ENCODE measurements at places on chromosomes 1 and 21.

- peak; percentile 45 for DNase-seq
Observed at GRCh38 chr1:110203021-110203661, 7.0 kb upstream of the KCNC4 start.

DNA sequence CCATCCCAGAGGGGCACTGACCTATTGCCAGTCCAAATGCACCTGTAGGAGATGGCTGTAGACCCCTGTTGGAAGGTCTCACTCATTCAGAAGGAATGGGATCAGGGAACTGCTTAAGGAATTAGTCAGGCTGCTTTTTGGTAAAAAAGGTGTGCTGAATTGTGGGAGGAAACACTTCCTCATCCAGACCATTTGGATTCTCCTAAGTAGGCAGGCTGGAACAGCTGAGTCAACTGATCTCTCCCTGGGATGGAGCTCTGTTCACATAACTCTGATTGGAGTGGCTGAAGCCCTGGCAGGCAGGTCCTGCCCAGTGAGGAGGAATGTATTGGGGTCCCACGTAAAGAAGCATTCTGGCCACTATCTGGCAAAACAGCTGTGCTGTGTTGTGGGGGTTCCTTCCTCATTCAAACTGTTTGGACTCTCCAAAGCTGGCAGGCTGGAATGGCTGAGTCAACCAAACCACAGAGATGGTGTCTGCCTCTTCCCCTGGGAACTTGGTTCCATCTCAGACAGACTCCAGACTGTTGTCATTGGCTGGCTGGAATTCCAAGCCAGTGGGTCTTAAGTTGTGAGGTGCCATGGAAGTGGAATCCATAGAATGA, 70.7 kb upstream of the PDC start:
- no peak for DNase-seq

- DNase-seq, result no peak
Observed at GRCh38 chr1:41435570-41436178, 48.8 kb downstream of the EDN2 start.

GRCh38 chr1:2054560-2054959, 4.3 kb downstream of the PRKCZ start:
- DNase-seq, result no peak

DNA sequence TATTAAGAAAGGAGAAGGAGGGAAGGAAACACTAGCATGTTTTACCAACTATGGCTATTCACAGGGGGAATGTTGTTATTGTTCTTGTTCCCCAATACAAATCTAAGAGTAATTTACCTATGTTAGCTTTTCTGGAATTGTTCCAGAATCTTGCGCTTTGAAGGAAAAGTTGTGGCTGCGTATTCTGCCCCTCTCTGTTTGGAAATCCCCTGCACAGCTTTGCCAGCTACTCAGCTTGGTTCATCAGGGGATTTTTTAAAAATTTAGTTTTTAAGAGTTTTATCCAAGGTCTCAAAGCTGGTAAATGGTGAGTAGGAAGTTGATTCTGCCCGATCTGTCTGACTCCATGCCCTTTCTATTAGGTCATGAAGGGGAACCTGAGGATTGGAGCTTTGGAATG, 9.5 kb upstream of the IRF6 start:
- no peak for DNase-seq

DNA sequence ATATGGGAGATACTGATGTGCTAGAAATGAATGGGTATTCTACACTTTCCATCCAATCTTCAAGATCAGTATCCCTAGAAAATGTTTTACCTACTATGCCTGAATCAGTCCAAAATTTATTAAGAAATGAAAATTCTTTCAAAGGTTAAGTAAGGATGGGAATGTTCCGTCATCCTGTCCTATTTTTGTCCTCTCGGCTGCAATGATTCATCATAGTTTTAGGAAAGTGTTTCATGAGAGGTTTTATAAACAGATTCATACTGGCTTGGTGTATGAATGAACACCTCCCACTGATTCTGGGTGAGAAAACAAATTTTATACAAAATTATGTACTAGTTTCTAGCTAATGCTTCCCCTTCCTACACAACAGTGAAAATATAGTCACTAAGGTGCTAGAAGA, 504.6 kb upstream of the NR5A2 start:
- DNase-seq, result no peak

GRCh38 chr1:43108080-43108479, 64.0 kb downstream of the EBNA1BP2 start:
- DNase-seq, result no peak

DNA sequence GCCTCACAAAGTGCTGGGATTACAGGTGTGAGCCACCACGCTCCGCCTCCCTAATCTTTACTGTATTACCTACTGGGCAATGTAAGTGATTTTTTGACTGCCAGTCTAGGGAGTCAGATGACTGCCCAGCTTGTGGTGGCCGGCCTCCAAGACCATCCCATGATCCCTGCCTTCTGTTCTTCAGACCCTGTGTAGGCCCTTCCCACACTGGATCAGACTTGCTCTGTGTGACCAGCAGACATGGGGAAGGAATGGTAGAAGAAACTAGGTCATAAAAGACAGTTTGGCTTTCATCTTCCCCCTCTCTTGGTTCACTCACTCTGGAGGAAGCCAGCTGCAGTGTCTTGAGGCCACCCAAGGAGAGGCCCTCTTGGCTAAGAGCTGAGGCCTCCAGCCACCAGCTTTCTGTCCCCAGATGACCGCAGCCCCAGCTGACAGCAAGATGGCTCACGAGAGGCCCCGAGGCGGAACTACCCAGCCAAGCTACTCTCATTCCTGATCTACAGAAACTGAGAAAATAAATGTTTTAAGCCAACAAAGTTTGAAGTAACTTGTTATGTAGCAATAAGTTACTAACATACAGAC, 14.5 kb upstream of the CBR3 start:
- no peak for DNase-seq

DNA sequence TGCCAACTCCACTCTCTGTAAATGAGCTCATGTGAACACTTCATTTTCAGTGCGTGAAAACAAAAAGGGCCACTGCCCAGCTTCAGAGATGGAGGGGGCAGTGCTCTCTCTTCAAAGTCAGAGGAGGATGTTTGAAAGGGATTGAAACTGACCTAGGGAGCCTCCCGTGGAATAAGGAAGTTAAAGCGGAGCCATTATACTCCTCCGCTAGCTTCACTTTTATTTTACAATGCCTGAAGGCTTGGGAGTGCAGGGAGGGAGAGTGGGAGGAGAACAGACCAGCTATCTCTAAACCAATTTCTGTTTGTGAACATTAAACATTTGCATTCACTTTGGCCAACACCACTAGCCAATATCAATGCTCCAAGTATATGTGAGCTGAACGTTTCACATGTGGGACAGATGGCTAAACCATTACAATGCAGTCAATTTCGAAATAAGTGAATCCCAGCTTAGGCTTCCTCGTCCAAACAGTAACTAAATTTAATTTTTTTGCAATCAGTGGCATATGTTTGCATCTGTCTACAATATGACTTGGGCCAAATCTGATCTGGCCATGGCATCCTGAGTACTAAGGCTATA, 126.9 kb downstream of the ESRRG start:
- no peak for DNase-seq

DNA sequence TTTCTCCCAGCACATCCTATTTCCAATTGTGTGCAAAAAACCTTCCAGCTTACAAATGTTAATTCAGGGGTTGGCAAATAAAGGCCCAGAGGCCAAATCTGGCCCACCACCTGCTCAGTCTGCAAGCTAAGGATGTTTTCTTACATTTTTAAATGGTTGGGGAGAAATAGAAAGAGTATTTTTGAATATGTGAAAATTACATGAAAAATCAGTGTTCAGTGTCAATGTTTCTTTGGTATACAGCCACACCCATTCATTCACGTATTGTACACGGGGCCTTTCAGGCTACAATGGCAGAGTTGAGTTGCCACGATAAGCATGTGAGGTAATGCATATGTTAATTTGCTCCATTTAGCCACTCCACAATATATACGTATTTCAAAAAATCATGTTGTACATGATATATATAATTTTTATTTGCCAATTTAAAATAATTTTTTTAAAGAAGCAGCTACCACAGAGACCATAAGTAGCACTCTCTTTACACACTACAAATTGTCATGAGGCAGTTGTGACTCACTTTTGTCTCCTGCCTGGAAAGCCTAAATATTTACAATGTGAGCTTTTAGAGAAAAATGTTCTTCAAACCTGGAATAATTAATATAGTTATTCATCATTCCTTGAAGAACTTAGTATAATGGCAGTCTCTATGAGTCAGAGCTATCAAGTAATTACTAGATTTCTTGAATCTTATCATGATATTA, 189.6 kb downstream of the SMYD3 start:
- DNase-seq, result no peak

- no peak for DNase-seq
Observed at GRCh38 chr1:17184161-17184665, 20.7 kb upstream of the PADI1 start.

- no peak for DNase-seq
Observed at GRCh38 chr1:172653015-172653709, 5.7 kb upstream of the FASLG start.

DNA sequence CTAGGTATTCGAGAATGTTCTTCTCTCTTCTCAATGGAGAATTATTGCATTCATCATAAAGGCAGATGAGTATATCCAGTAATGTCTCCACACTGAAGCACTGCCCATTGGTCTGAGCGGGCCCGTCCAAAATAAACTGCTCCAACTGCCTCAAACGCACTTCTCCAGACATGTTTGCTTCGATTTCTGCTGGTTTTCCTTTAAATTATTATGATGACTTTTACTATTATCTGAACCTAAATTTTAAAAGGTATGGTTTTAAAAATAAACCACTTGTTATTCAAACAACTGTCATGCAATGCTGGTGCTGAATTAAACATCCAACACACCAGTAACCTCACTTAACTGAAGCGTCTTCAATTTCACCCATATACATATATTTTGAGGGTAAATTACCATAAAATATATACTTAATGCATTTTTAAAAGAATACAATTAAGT, 1.3 kb downstream of the CDC42BPA start:
- DNase-seq, result peak; percentile 46

DNA sequence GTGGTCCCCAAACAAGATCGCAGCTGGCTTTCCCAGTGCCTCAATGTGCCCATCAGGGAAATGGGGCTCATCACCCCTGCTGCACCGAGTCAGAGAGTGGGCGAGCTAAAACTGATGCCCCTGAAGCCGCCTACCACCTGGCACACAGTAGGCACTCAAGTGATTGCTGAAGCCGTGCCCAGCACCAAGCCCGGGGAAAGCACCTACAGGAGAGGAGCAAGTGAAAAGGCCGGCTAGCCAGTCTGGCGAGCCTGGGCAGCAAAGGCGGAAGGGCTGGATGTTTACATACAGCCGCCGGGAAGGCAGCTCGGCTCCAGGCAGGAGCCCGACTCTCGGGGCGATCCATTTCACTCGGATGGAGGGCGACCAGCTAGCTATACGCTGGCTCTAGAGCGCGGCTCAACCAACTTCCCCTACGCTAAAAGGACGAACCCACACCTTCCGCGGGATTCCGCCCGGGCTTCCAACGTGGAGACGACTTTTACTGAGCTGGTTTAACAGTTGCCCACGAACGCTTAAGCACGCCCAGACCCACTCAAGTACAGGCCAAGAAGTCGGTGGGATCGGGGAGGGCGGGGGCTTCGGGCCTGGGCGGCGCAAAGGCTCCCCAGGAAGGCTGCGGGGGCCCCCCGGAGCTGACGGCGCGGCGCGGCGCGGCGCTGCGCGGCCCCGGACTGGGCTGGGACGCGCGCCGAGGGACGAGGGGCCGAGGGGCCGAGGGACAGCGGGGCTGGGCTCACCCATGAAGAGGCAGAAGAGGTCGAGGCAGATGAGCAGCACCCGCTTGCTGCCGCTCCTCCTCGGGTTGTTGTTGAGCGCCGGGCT, 1.0 kb downstream of the PLPP3 start:
- peak; percentile 48 for DNase-seq

GRCh38 chr1:72399807-72400206, 117.5 kb upstream of the NEGR1 start:
- DNase-seq, result no peak

- peak; percentile 98 for DNase-seq
Observed at GRCh38 chr1:115545791-115546733, 95.7 kb upstream of the VANGL1 start.

GRCh38 chr1:101920577-101920976, 76.1 kb downstream of the OLFM3 start:
- DNase-seq, result no peak

DNA sequence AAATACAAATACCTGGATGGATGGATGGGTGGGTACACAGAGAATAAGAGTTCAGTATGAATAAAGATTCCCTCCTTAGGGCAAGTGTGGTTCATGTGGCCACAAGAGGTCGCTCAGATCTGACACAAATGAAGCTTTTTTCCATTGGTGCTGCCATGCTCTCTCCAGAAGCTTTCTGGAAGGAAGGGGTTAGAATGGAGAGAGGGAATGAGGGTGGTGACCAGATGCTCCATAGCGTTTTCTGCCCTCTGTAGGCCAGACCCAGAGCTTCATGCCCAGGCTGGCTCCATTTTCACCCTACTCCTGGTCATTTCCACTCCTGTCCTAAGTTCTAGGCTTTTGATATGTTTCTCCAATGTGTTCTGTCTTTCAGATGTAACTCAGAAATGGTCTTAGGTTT, 3.3 kb upstream of the FCRL6 start:
- DNase-seq, result peak; percentile 69

GRCh38 chr1:171357179-171357578, 43.2 kb downstream of the FMO4 start:
- no peak for DNase-seq

DNA sequence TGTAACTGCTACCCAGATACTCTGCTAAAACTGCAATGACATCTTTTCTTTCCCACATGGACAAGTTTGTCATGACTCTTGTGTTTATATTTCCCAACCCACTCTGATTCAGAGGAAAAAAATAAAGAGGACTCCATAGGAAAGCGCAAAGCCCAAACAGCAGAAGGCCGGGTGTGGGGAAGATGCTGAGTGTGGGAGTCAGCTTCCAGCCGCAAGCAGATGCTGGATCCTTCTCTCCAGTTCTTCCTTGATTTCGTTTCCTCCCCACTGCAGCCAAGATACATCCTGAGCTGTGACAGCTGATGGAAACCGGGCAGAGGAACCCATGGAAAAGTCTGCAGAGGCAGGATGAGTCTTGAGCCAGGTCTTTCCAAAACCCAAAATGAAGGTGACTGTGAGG, 498.2 kb downstream of the PLPP3 start:
- no peak for DNase-seq

- no peak for DNase-seq
Observed at GRCh38 chr1:190579552-190580193, 102.0 kb upstream of the BRINP3 start.

DNA sequence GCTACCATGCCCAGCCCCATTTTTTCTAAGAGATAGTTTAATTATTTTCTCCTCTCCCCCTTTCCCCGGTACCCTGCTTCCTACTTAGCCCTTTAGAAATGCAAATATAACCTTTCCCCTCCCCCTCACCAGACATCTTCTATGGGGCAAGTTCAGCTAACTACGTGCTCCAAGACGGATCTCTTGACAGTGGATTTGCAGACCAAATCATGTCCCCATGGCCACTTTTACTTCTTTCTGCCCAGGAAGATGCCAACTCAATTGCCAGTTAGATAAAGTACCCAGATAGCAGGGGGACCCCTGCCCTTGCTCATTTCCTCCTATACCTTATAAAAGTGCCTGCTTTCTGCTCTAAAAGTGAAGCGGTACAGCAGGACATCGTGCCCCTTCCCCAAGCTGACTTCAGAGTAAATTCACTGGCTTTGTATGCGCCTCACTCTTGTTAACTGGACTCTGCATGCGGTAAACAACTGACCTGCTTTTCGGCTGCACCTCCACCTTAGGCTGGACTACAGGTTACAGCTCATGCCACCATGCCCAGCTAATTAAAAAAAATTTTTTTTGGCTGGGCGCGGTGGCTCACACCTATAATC, 7.4 kb downstream of the DNAJC11 start:
- DNase-seq, result no peak
